ENCODE measurements at places on chromosomes 12 and 14.
A peak's percentile ranks its signal among the peaks of the same experiment; 100 is the strongest.

- DNase-seq, result no peak
Observed at GRCh38 chr14:40113671-40114070, 681.4 kb upstream of the FBXO33 start.

GRCh38 chr14:29220566-29220965 is 454.0 kb downstream of the FOXG1 start:
- no peak for DNase-seq

DNA sequence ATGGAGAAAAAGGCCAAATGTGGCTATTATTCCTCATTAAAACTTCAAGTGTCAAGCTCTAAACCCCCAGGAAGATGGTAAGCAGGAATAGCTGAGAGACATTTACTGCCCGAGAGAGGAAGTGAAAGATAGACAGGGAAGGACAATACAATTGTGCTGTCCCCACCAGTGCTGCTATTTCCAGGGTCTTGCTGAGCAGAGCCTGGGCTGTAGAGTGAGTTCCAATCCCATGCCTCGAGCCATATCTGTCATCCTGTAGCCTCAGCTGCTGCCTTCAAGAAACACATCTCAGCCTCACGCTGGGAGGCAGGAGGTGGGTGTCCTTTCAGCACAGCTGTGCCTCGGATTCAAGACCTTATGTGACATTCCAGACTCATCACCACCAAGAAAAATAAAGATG is 114.0 kb downstream of the RPAP3 start:
- DNase-seq, result no peak

DNA sequence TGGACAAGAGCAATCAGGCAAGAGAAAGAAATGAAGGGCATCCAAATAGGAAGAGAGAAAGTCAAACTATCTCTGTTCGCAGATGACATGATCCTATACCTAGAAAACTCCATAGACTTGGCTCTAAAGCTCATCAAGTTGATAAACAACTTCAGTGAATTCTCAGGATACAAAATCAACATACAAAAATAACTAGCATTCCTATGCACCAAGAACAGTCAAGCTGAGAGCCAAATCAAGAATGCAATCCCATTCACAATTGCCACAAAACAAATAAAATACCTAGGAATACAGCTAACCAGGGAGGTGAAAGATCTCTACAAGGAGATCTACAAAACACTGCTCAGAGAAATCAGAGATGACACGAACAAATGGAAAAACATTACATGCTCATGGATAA is 417.5 kb upstream of the ATP2B1 start:
- DNase-seq, result no peak

DNA sequence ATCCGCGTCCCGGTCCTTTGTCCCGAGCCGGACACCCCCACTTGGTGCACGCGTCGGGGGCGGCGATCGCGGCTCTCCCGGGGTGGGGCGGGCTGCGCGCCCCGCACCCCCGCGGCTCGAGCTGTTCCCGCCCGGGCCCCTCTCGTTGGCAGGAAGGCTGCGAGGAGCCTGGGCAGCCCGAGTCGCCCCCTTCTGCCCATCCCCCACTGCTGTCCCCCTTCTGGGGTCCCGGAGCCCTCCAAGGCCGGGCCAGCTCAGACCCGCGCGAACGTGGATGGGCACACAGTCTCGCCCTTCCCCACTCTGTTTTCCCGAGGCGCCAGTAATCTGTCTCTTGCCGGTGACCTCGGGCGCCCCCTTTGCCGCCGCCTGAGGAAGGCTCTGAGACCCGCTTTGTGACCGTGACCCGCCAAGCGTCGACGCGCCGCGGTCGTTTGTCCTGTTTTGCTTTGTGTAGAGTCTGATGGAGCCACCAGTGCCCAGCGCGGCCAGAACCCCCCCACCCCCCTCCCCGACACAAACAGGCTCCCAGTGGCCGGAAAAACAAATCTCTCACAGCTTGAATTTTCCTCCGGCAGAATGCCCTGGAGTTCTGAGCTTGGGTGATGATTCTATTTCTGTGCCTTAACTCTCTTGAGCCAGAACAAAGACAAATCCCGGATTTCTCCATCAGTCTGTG is 610 bp downstream of the C14orf132 start:
- peak; percentile 33 for DNase-seq

DNA sequence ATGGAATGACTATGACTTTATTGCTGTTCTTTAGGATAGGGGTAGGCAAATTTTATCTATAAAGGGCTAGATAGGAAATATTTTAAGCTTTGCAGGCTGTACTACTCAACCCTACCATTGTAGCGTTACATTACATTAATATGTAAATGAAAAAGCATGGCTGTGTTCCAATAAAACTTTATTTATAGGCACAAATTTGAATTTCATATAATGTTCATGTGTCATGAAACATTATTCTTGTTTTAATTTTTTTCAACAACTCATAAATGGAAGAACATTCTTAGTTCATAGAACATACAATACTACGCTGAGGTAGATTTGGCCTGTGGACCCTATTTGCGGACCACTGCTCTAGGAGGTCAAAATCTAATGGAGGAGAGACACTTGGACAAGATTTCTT is 133.7 kb downstream of the SOX5 start:
- no peak for DNase-seq

GRCh38 chr14:100275214-100275613 is 31.0 kb downstream of the SLC25A29 start:
- no peak for DNase-seq

- no peak for DNase-seq
Observed at GRCh38 chr14:24766434-24766833, 132.4 kb upstream of the GZMB start.

DNA sequence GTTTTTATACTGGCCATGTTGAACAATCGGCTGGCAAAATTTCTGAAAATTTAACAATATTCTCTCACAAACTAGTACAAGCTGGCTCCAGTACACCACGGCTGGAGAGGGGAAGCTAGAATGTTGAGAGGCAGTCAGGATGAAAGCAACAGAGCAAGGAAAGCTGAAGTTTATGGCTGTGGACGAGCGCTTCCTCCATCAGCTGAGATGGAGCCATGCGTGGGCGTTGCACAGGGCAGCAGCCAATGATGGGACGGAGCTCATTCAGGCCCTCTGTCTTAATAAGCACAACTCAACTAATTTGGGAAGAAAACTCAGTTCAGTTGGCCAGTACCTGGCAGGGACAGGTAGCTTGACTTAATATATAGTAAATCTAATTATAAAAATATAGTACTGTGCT is 14.1 kb upstream of the DCP1B start:
- DNase-seq, result no peak

- no peak for DNase-seq
Observed at GRCh38 chr14:64190974-64191502, 103.1 kb downstream of the ESR2 start.

DNA sequence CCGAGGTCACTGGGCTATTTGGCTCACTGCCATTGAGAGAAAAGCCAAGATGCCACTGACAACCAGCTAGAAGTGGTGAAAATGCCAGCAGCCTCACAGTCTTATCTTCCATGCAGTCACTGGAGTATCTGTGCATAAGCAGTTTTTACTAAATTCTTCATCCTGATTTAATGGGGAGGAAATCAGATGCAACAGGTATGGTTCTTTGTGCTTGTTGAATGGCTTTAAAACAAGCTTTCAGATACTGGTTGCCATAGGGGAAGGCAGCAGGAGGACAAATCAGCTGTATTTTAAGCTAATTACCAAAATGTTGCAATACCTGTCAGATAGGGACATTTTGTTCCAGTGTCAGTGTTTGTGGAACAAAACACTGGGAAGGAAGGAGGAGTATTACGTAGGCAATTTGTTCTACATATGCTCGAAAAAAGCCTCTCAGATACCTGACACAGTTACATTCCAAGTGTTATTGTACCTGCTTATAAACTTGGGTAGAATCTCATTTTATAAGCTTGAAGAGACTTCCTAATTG is 54.1 kb upstream of the ARHGAP5 start:
- no peak for DNase-seq

GRCh38 chr14:28142400-28143015 is 624.1 kb upstream of the FOXG1 start:
- DNase-seq, result no peak

DNA sequence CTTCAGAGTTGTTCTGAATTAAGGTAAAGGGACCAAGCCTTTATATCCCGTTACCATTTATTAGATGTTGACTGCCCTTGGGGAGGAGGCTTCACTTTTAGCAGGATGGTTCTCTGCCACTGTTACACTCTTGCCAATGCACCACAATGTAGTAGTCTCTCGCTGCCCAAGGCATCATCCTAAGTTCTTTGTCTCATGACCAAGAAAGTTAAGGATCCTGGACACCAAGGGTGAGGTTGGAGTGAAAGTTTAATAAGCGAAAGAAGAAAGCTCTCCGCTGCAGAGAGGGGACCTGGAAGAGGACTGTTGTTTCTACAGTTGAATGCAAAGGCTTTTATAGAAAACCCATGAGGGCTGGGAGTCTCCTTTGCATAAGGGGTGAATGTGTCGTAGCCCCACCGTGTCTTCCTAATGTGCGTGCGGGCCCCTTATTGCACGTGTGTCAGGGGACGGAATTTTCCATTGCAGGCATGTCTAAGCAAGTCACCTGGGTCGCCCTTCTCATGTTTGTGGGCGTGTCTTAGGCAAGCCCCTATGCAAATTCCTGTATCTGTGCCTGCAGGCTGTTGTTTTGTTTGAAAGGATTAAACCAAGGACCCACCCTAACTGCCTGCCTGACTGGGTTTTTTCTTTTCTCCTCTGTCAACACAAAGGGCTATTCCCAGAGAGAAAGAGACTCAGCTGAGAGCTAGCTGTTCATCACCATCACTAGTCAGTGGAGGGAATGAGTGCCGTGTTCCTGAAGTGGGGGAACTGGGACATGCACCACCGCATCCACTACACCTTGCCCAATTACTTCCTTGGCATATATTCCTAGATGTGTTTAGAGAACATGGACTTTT is 17.6 kb upstream of the RNASE1 start:
- DNase-seq, result no peak

DNA sequence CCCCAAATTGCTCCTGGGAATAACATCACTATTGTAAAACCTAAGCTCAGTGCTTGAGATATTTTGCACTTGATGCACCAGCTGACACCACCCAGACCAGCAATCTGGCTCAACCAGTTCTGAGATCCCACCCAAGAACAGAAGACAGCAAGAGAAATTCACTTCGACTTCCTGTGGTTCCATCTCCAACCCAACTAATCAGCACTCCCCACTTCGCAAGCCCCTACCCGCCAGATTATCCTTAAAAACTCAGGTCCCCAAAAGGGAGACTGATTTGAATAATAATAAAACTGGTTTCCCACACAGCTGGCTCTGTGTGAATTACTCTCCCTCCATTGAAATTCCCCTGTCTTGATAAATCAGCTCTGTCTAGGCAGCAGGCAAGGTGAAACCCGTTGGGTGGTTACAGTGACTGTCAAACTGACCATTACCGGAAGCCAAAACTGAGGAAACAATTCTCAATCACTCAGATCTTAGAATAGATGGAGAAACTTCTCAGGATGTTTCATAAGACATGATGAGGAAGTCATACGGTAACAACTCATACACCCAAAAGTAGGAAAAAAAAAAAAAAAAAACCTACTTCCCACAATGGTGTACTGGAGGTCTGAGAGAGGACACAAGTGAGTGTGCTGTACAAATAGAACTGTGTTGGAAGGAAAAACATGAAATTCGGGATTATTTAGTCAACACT is 92.4 kb downstream of the TMTC1 start:
- DNase-seq, result no peak

- DNase-seq, result no peak
Observed at GRCh38 chr14:23062002-23062401, 4.7 kb upstream of the CDH24 start.

- DNase-seq, result no peak
Observed at GRCh38 chr12:48237162-48237561, 34.1 kb upstream of the OR10AD1 start.

GRCh38 chr12:61879229-61879628 is 381.0 kb upstream of the USP15 start:
- DNase-seq, result no peak

- DNase-seq, result no peak
Observed at GRCh38 chr12:49292729-49293055, 2.3 kb upstream of the PRPH start.

DNA sequence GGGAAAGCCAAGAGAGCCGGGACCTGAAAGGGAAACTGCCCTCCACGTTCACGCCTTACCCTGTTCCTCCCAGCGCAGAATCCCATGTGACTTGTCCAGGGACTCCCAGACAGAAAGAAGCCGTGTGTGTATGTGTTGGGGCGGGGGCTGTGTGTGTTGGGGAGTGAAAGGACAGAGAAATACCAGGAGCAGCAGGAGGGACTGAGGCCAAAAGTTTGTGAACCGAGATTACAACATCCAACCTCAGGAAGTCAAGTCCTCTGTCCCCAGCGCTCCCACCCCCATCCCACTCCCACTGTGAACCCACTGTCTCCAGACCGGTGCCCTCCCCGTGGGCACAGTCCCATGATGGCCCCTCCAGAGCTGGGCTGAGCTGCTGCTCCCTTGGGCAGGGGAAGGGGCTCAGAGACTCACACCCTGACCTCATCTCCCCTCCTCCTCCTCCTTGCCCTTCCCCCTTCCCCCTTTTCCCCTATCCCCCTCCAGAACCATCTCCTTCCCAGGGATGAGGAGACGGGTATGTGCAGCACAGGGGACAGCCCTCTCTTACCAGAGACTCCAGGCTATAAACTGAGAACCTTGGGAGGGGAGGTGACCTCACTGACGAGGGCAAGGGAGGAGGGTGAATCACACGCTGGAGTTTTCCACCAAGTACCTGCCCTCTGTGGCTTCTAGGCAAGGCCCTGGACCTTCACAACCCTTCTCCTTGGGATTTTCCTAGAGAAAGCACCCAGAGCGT is at the start of gene SLC6A12:
SLC6A12 (minus strand) TSS at position 155 of the 739 bp plus-strand sequence. CDS start 4,171 bp downstream, outside the sequence.
- DNase-seq, result no peak

- DNase-seq, result no peak
Observed at GRCh38 chr14:75689012-75689411, 28.0 kb downstream of the TTLL5 start.

GRCh38 chr14:105452963-105453362 is 21.7 kb upstream of the CRIP2 start:
- DNase-seq, result no peak

- DNase-seq, result peak; percentile 39
Observed at GRCh38 chr14:56358851-56359614, 220.6 kb upstream of the TMEM260 start.

- DNase-seq, result no peak
Observed at GRCh38 chr12:56836317-56836716, 73.2 kb downstream of the HSD17B6 start.

DNA sequence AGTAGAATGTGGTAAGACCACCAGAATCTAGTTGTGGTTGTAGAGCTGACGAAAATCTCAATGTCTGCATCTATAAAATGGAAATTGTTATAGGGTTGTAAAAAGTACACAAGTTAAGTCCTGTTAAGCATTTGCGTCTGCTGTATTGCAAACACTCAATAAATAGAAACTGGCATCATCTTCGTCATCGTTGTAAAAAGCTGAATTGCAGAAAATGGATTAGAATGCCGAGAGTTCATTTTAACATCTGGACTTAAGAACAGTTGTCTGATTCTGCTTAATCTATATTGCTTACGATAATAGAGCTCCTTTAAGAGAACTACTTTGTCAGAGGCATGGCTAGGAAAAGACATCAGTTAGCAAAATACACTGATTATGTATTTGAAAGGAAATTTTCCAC is 33.2 kb downstream of the KCNMB4 start:
- DNase-seq, result no peak

- DNase-seq, result no peak
Observed at GRCh38 chr12:24661657-24662096, 287.2 kb downstream of the BCAT1 start.

Data from activated naive CD4-positive, alpha-beta T cell treated with anti-CD3 and anti-CD28 coated beads for 36 hours (primary cell).